ENCODE measurements at places on chromosomes 5 and 9.
A peak's percentile ranks its signal among the peaks of the same experiment; 100 is the strongest.

DNA sequence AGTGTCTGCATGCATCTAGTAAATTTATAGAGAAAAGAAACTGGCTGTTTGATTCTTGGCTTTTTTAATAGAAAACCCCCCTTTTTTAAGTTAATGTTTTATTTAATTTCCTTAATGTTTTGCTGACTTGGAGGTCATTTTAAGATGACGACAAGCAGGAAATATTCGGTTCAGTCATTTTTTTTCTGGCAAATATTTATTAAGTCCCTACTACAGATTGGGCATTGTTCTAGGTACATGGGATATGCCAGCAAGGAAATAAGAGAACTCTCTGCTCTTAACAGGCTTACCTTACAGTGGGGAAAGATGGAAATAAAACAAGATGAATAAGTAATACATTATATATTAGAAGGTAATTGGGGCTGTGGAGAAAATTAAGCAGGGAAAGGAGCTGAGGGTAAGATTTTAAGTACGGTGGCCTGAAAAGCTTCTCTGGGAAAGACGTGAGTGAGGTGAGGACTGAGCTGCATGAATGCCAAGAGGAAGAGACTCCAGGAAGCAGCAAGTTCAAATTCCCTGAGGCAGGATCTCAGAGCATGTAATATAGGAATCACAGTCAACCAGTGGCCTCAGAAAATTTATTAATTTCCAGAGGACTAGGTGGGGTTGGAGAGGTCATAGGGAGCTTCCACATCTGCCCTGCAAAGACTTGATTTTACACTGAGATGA is 316.0 kb upstream of the DAP start:
- no peak for DNase-seq

DNA sequence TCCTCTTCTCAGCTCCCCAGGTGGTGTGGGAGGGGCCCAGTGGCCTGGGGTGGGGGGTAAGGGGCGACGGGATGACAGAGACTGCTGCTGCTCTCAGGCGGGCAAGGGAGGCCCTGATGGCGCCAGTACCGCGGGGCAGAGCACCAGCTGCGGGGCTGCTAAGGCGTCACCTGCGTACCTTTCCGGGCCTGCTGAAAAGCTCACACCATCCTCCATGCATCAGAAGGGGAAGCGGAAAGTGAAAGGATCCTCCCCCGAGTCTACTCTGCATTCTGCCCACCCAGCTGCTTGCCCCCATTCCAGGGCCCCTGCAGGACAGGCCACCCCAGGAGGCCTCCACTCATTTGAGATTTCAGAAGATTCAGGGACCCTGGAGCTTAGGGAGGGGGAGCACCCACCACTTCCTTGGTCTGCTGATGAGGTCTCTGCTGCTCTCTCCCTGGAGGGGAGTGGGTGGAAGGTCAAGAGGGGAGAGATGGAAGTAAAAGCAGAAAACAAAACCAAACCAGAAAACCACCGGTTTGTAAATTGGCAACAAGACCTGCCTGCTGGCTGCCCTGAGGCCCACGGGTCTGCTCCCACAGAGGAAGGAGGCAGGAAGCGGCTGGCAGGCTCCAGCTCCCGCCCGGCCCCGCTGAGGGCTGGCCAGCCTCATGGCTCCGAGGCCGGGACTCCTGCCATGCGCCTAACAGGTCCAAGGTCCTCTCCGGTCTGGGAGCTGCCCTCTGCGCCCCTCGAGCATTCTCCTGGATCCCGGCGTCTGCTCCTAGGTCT is 33.6 kb downstream of the PRRT1B start:
- no peak for DNase-seq

DNA sequence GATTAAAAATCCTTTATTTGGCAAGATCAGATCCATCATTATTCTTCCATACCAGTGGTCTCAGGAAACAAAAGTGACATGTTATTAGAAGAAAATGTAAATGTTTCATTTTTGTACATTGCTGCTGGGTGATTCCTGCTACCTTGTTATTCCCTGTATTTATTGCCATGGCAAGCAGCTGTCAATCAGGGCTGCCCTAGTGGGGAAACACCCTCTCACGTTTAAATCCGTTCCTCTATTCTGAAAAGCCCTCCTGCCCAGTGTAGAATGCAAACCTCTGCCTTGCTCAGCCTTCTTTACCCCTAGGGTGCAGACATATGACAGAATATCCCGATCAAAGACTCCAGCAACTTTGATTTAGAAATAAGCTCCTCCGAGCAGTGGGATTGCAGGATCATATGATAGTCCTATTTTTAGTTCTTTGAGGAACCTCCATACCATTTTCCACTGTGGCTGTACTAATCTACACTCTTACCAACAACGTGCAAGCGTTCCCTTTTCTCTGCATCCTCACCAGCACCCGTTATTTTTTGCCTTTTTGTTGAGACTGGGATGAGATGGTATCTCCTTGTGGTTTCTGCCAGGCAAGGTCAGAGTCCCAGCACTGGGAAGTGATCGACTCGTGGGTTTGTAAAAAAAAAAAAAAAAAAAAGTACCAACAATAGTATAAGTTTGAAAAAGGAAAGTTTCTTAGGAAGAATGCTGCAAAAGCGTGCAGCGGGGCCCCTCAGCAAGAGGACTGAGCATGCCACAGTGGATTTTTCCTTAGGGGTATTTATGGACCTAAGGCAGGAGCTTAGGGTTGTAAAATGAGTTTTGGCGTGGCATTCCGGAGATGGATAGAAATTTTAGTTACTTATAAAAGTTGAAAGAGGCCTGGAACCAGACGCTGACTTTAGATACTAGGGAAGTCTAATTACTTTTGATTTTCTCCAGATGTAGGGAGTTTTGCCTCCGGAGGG is 66.7 kb downstream of the HRH2 start:
- no peak for DNase-seq

DNA sequence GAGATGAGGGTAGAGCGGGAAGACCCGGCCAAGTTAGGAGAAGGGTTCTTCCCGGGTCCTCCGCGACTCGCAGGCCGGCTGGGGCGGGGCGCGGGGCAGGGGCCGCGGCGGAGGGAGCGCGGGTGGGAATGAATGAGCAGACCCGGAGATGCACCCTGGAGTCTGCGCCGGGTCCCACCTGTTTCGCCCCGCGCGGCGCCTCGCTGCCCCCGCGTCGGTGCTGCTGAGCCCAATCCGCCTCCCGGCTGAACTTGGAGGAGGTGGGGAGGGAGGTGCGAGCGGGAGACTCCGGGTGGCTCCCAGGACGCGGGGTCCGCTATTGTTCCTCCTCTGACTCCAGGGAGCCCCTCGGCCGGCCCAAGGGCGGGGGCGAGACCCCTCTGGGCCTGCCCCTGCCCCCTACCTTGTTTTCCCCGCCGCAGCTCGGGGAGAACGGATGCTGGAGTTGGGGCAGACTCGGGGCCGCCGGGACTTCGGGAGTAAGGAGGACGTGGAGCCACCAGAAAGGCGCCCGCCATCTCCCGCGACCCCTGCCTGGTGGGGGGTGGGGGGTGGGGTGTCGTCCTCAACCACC is 659 bp downstream of the RAI14 start:
- DNase-seq, result no peak

- no peak for DNase-seq
These were observed 148.4 kb upstream of the TRPM3 start for GRCh38 chr9:71269859-71270258.

DNA sequence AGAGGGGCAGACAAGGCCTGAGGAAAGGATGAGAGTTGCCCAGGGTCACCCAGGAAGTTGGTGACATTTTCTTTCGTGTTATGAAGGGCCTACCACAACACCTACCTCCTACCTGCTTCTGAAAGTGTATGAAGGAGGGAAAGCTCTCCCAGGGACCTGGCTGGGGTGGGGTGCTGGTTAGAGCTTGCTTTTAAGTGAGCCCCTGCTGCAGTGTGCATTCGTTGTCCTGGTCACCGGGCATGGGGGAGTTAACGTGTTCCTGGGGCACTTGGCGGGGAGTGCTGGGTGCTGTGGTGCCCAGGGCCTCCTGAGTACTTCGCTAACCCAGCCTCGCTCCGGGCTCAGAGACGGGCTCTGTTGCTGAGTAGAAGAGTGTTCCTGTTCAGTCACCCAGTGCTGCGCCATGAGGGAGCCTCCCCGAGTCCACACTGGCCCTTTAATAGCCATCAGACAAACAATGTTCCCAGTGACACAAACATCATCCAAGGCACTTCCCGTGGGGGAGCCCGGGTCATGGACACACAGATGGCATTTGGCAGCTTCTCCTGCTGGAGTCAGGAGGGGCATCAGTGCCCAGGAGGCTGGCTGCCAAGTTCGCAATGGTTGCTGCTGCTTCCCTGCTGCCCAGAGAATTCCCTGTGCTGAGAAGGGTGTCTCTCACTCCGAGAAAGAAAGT is 85.7 kb downstream of the AMBP start:
- DNase-seq, result no peak

DNA sequence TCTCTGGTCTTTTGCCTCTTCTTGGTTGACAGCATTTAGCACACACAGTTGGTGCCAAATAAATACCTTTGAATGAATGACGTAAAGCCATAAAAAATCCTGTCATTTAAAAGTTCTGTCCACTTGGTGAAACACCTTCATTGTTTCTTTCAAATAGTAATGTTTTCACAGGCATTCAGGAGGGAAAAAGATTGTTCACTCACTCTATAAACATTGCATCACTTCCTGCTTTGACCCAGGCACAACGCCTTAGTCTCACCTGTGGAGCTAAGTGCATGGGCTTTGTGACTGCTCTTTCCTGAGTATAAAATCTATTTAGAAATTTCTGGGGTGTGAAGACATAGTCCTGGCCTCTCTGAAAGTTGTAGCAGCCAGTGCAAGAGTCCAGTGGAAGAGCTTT is 88.9 kb upstream of the CXCL14 start:
- no peak for DNase-seq

DNA sequence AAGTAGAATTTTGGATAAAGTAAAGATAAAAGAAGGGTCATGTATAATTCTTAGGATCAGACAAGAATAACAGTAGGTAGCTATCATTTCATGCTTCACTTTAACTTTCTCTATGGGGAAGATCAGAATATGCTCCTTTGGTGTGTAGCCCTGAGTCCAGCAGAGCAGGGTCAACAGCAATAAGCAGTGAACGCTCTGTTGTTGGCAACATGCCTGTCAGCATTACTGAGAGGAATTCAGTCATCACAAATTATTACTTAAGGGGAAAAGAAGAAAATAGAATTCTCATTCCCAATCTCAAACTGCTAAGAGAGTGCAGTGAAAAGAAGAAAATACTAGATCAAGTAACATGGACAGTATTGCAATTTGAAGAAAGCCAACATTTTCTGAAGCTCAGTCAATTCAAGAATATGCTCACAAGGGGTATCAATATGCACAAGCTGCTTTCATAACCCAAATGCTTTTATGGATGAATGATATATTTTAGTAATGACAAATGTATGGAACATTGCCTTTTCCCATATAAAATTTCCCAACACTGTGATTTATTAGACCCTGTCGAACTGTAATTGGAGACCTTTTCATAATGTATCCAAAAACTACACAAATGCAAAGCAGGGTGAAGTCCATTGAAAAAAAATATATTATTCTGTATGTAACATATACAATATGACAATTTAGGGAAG is 1359.4 kb downstream of the EFNA5 start:
- DNase-seq, result no peak

GRCh38 chr5:59757442-59757841 is 136.1 kb downstream of the PDE4D start:
- DNase-seq, result no peak

DNA sequence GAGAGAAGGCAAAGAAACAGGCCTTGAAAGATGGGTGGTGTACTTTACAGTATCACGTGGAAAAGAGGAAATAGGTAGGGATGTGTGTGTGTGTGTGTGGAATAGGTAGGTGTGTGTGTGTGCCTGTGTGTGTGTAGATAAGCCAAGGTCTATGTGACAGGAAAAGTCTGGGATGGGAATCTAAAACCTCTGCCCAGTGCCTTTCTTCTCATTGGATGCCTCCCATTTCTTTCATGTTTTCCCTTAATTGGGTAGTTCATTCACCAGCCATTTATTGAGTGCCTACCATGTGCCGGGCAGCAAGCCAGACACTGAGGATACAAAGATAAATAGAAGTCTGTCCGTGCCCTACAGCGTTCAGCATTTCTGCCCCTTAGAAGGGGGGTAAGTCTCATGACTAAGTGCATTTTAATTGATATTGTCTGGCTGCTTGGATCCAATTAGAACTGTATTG is 1.0 kb downstream of the URM1 start:
- peak; percentile 25 for DNase-seq

- DNase-seq, result no peak
These were observed 515.2 kb upstream of the BRINP1 start for GRCh38 chr9:119884438-119884837.

DNA sequence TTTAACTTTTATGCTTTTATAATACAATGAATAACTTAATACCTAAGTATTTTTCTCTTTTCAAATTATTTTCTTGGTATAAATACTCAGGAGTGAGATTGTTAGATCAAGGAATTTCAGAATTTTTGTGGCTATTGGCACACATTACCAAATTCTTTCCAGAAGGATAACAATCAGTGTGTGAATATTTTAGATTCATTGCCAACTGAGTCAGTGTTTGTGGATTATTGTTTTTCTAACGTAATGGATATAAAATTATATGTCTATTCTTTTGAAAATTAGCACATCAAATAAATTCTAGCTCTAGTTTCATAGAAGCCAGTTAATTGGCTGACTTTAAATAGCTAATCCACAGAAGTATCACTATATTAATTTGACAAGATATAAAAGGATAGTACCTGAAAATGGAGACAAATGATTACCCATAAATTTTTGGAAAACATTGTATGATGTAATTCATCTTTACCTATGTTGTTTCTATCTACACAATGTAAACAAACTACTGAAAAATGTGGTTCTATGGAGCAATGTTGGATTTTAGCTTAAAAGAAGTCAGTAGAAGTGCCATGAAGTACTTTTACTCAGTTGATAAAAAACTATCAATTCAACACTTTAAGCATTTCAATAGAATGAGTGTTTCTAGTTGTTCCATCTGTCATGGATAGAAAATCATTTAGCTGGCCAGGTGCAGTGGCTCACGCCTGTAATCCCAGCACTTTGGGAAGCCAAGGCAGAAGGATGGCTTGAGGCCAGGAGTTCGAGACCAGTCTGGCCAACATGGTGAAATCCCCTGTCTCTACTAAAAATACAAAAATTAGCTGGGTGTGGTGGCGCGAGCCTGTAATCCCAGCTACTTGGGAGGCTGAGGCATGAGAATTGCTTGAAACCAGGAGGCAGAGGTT is 185.1 kb downstream of the ADAMTSL1 start:
- peak; percentile 85 for DNase-seq

- no peak for DNase-seq
These were observed 30.4 kb downstream of the TNFSF8 start for GRCh38 chr9:114899995-114900394.

- no peak for DNase-seq
These were observed 13.5 kb upstream of the TTLL11 start for GRCh38 chr9:122106576-122106975.

DNA sequence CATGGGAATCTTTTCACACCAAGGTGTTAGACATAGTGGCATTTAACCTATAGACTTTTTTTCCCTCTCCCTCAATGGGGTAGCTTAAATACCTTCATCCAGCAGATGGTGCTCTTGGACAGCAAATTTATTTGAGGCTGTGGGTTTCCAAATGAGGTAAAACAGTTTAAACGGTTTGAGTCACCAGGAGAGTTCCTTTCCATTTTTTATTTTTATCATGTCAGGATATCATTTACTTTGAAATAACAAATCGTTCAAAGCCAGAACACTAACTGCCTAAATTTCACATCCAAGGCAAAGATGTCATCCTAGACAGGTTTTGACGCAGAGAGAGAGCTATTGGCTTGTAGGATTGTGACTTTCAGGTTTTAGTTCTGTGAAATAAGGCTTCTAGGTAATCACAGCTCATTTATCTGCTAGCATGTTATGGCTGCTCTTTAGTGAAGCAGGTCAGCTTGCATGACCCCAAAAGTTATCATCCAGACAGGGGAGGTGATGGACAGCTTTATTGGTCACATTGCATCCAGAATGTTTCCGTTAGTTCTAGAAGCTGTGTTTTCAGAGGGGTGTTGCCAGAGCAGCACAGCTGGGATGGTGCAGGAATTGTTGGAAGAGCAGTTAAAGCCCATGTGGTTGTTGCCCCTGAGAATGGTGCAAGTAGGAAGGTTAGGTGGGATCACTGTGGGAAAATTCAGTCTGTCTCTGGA is 69.8 kb downstream of the KDM4C start:
- peak; percentile 20 for DNase-seq
